Activated T-cell treated with anti-CD3 and anti-CD28 coated beads, Interleukin-2, amount 50 U/mL, for 72 hours (primary cell): ENCODE measurements at places on chromosomes 4 and X. TPM values are rescaled to one million over a fixed set of nuclear protein-coding genes. Genes with fewer than 3 reads are reported as not detected.

The PAGE2B gene
- 0.74 TPM for total RNA-seq

The DCK gene
- 45.4 TPM for total RNA-seq

The CYBB gene
- total RNA-seq: 0.38 TPM

The MAGEC1 gene
- total RNA-seq: not detected

The GUCY2F gene
- total RNA-seq: 0.07 TPM

The MAGEE1 gene
- total RNA-seq: 3.6 TPM

The MXRA5 gene
- total RNA-seq: not detected

The DMRTC1B gene
- total RNA-seq: 0.38 TPM

The ASB12 gene
- total RNA-seq: 0.31 TPM
